Fibroblast of the aortic adventitia (primary cell): ENCODE measurements at places on chromosomes 2 and 18. TPM values are rescaled to one million over a fixed set of nuclear protein-coding genes. Genes with fewer than 3 reads are reported as not detected.

Gene KIF5C
- 0.09 TPM in 1 of 2 replicates, not detected in the other for total RNA-seq

Gene QPCT
- 1.7 and 8.3 TPM in 2 replicates for total RNA-seq

Gene CYP27C1
- 0.41 and 0.72 TPM in 2 replicates for total RNA-seq

Gene INHBB
- total RNA-seq, result not detected in 2 replicates

Gene SMARCAL1
- 20.6 and 32.8 TPM in 2 replicates for total RNA-seq
